Iris pigment epithelial cell (primary cell): ENCODE measurements at places on chromosomes 5 and 9.

GRCh38 chr9:93111001-93111370 lies 15.0 kb downstream of the CARD19 start:
- no peak for DNase-seq

GRCh38 chr5:91848453-91848852 lies 465.3 kb upstream of the ARRDC3 start:
- peak; percentile 88 for DNase-seq

DNA sequence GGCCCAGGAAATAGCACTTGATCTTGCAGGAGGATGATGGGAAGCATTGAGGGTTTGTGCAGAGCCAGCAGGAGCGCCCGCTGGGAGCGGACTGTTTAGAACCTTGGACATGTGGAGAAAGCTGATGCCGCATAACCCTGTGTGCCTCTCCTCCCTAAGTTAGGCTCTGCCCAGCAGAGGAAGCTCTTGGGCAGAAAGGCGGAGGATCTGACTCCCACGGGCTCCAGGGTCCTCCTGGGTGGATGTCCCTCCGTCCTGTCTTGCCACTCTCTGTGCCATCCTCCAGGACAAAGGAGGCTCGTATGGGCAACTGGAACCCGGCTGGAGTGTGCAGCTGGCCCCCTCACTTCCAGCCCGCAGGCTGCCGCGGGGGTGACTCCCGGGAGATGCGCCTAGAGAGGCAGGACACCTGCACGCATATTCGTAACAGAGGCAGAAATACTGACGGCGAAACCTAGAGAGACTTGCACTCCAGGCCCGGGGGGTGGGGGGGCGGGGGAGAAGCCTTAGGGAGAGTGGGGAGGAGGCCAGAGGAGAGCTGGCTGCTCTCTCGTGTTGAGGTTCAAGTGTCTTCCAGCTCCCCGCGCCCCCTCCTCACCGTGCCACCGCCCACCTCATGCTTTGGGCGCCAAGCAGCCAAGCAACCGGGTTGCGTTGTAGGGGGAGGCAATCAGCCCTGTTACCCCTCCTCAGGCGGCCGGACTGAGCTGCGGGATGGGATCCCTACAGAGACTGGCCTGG lies 5.4 kb upstream of the FOXE1 start:
- DNase-seq: no peak

GRCh38 chr5:68919988-68920490 lies 173.8 kb upstream of the SLC30A5 start:
- no peak for DNase-seq

- DNase-seq: no peak
These were observed 131.5 kb upstream of the PANK3 start for GRCh38 chr5:168710706-168711105.

GRCh38 chr9:111458139-111459009 lies 25.8 kb downstream of the ECPAS start:
- DNase-seq: peak; percentile 22

- DNase-seq: no peak
These were observed 1639.6 kb upstream of the ACO1 start for GRCh38 chr9:30744871-30745270.

DNA sequence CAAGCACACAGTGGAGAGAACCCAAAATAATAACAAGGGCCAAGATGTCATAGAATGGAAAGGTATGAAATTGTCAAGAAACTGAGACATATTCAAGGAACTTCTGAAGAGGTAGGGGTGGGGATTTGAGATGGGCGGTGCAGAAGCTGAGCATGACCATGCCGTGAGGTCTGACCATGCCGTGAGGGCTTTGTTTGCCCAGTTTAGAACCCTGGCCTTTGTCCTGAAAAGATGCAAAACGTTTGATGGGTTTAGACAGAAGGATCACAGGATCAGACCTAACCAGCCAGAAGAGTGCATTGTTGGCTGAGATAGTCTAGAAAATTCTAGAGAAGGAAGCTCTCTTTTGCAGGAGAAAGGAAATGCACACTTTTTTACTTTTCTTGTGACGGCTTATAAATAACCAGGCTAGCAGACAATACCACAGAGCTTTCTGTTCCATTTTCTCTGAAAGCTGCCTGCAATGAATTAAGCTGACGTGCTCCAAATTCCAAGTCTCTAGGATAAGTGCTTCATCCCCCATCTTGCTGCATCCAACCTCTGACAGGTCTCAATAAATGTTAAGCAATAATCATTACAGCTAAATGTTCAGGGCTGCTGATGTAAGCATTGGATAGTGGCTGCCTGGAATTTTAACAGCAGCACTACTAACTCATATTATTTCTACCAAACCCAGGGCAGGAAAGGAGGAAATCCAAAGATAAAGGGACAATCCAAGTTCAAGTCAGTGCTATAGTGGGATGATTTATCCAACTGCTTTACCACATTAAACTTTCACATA lies 110.9 kb upstream of the IL6ST start:
- DNase-seq: no peak

- no peak for DNase-seq
These were observed 46.0 kb upstream of the FREM1 start for GRCh38 chr9:14956208-14956607.

DNA sequence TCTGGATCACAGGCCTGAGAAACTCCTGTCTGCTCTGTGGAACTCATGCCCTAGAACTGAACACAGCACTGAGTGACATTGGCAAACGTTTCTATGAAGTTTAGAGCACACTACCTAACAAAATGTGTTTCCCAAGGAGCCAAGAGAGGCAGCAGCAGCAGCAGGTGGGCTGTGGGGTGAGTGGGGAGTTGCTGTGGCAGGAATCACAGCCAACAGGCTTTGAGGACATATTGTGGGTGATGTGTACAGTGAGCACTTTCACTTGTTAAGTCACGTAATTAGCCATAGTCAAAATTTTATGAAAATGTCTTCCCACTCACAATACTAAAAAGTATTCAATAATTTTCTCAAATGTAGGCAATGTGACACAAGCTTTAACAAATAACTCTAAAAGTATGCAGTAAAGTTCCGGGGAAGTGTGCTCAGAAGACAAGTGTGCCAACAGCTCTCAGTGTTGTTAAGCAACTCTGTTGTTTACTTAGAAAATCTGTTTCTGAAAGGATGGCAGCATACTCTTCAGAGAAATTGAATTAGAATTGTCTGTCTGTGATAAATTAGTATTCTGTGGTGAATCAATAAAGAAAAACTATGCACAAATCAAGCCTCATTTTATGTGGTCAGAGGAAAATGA lies 482.1 kb downstream of the SEMA5A start:
- DNase-seq: no peak

DNA sequence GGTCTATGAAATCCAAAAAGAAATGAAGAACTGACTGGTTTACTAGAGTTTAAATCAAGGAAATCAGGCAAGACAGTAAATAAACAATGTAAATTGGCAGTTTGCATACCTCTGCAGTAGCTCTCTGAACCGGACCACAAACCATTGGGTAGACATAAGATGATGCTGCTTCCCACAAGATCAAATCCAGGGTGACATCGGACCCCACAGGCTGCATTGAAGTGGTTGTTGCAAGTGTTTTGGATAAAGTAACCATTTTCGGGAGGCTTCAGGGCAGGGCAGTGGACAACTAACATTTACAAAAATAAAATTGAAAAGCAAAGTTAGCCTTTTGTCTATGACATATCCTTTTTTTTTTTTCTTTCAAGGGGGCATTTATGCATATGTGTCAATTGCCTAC lies 66.7 kb downstream of the SVEP1 start:
- DNase-seq: no peak

GRCh38 chr9:115385383-115386122 lies 267.6 kb upstream of the TNC start:
- no peak for DNase-seq

DNA sequence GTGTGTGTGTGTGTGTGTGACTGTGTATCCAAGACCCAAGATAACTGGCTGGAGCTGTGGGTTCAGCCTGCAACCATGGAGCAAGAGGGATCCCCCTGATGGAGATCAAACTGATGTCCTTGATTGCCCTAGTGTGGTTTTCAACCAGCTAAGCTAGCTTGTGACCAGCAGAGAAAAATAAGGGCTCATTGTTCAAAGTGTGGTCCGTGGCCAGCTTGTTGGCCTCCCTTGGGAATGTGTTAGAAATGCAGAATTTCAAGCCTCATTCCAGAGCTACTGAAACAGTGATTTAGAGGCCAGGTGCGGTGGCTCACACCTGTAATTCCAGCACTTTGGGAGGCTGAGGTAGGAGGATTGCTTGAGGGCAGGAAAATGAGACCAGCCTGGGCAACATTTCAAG lies 79.9 kb downstream of the ACER2 start:
- no peak for DNase-seq

DNA sequence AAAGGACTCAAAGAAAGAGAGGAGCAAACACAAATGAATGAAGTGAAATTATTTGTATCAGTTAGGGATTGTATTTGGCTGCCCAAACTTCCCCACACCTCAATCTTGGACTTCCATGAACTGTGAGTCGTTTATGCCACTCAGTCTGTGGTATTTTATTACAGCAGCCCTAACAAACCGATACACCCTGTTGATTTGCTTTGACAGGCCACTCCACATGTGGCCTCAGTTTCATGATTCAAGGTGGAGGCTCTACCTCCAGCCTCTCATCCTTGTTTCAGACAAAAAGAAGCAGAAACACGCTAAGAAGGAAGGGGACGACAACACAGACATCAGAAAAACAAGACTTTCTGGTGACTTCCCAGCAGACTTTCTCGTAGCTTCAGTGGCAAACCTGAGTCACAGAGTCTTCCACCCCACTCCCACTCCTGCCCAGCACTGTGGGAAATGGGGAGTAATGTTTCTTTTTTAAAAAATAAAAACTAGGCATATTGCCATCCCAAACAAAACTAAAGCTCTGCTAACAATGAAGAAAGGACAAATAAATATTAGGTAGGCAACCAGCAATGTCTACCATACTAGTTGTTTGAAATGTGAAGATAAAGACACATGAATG lies 52.2 kb upstream of the ABCA1 start:
- no peak for DNase-seq

DNA sequence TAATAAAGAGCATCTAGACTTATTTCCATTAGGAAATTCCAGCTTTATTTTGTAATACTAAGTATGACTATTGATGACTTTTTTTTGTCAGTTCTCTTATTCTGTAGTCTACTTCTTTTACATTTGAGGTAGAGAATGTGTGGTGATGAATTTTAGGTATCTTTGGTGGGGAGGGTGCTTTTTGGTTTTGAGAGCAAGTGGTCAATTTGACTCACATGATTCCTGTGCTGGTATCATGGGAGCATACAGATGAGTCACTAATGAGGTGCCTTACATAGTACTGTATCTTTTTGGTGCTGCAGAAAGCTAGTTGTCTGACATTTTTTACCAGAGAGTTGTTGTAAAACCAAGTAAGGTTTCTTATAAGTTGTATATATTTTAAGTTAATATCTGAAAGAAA lies 35.3 kb downstream of the ERBIN start:
- peak; percentile 59 for DNase-seq

GRCh38 chr5:153617190-153617589 lies 126.7 kb downstream of the GRIA1 start:
- DNase-seq: peak; percentile 52

DNA sequence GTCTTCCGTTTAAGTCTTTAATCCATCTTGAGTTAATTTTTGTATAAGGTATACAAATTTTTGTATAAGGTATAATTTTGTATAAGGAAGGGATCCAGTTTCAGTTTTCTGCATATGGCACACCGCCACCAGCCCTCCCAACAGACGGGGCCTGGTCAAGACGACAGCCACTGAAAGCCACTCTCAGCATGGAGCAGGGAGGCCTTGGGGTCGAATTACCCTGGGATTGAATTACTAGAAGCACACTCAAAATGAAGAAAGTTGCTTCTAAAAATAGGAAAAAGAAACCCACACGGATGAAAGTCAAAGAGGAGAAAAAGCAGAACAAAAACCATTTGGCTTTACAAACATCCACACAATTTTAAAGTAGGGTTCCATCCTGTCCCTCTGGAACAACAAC lies 586.2 kb upstream of the ADAMTS16 start:
- DNase-seq: no peak
